ENCODE measurements at places on chromosomes 4 and X. TPM values are rescaled to one million over a fixed set of nuclear protein-coding genes. Genes with fewer than 3 reads are reported as not detected.

Gene CCKAR
- total RNA-seq: not detected

Gene TBC1D19
- 13.2 TPM for total RNA-seq

Gene RHOXF2
- total RNA-seq: not detected

Gene SMIM10
- 13.5 TPM for total RNA-seq

Gene TEC
- 9.3 TPM for total RNA-seq

Gene ENPP6
- total RNA-seq: 0.19 TPM

- no peaks in the 10 kb centered on the region for H3K36me3 ChIP-seq
- no peaks in the 10 kb centered on the region for H3K27me3 ChIP-seq
- DNase-seq: no peak
- no peaks in the 10 kb centered on the region for H3K4me1 ChIP-seq
Observed at GRCh38 chr4:7600247-7600646, 165.5 kb upstream of the PSAPL1 start.

- no peak overlapping the region for H3K27ac ChIP-seq
- H3K4me3 ChIP-seq: no peak overlapping the region
- H3K4me1 ChIP-seq: peaks cover 2% of the 10 kb centered on the region
- DNase-seq: no peak
Observed at GRCh38 chr4:158006990-158007389, 165.8 kb downstream of the GASK1B start.

DNA sequence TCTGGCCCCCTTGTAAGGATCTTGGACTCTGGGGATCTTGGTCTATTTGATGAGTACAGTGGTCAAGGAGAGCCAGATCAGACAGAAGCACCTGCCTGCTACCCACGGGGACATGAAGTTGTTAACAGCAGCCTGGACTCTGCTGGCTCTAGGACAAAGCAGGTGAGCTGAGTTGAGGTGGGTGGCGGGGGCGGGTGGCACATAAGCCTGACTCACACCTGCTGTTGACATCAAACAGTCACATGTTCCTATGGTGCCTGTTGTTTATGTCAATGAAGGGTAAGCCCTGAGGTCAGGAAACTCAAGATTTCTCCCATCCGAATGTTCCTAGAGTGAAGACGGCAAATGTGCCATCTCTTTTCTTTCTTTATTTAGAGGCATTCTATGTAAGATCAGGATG lies 50.1 kb upstream of the CLNK start:
- H3K4me1 ChIP-seq: no peaks in the 10 kb centered on the region
- H3K36me3 ChIP-seq: no peaks in the 10 kb centered on the region
- H3K27ac ChIP-seq: no peak overlapping the region
- H3K4me3 ChIP-seq: no peak overlapping the region
- no peaks in the 10 kb centered on the region for H3K27me3 ChIP-seq

GRCh38 chrX:2679534-2680485 lies 11.3 kb upstream of the CD99 start:
- no peak for DNase-seq
- no peak overlapping the region for H3K27ac ChIP-seq
- H3K4me3 ChIP-seq: no peak overlapping the region
- H3K36me3 ChIP-seq: no peaks in the 10 kb centered on the region
- H3K4me1 ChIP-seq: no peaks in the 10 kb centered on the region

All from aorta (tissue), 5 donors.